NCI-H1436 (cell line): ENCODE measurements at places on chromosomes 1 and 21.
A peak's percentile ranks its signal among the peaks of the same experiment; 100 is the strongest.

GRCh38 chr1:174077749-174078490 lies 55.8 kb upstream of the RC3H1 start:
- no peak for DNase-seq

GRCh38 chr1:197735461-197735860 lies 39.8 kb downstream of the DENND1B start:
- no peak for DNase-seq

DNA sequence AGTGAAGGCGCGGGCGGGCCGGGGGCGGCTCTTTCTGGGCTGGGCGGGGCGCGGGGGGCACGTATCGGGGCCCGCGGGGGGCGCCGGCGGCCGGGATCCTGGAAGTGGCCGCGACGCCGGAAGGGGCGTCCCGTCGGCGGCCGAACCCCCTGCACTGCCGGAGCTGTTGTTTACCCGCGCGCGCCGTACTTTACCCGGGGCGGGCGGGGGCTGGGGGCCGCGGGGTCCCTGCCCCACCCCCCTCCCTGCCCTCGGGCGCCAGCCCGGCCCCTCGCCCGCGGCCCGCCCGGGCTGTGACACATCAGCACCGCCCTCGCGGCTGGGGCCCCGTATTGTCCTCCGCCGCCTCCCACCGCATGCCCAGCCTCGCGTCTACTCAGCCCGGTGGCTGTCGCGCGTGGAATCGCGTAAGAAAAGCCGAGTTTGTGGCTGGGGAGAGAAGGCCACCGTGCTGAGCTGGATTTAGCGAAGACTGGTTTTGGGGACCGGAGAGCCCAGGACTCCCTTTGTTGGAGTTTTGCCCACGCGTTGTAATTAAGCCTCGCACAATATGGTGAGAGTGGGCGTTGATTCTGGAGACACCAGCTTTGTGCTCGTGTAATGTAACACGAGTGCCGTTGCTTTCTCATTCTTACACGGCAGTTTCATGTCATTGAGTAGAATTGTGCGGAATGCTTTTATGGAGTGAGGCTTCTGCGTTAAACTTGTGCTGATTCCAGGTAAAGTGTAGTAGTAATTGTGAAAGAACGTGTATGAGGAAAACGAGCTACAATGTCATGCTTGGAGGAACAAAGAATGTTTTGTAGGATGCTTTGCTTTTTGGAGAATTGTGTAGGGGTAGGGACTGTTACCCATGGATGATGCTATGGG lies 559 bp downstream of the BACH1 start:
- peak; percentile 52 for DNase-seq

DNA sequence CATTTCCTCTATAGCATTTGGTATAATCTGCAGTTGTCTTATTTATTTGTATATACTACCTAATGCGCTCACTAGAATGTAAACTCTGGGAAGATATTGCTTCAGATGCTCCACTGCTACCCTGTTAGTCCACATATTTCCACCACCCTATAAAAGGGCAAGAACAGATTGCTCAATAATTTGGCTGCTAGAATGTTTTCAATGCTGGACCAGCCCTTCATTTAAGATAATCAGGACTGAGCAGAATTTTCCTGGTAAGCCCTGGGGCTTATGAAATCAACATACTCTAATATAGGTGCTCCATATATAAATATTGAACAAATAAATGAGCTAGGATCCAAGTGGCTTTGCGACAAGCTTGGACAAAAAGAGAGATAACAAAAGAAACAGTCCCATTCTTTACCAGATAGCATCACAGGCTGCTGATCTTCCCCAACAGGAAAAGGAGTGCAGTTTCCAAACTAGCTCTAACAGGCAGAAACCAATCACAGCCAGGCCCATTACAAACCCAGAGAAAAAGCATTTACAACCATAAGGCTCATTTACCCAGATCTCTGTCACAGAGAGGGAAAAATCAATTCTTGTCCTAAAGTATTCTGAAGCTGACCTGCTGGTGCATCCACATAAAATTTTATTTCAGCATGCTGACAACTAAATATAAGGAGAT lies 8.3 kb downstream of the BCAR3 start:
- DNase-seq: no peak

GRCh38 chr1:108933944-108934343 lies 29.3 kb downstream of the CLCC1 start:
- no peak for DNase-seq

DNA sequence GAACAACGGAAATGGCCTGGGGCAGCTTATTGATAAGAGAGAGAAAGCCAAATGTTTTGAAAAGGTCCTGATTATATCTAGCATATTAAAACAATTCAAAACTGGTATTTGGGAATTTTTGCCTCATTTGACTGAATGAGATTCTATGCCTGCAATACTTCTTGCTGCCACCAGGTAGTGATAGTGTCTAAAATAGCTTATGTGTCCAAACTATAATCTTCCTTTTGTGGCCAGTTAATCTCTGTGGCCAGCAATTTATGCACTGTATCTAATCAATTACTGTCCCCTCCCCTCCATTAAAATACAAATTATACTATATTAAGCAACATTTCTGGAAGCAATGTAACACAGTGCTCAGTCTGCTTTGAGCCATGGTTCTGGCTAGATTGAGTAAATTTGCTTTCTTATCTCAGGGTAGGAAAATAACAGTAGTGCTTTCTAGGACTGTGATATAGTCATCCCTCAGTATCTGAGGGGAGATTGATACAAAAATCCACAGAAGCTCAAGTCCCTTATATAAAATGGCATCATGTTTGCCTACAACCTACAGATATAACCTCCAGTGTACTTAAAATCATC lies 91.8 kb downstream of the FOXD2 start:
- no peak for DNase-seq

GRCh38 chr1:180571832-180572636 lies 13.3 kb downstream of the OVAAL start:
- no peak for DNase-seq

- no peak for DNase-seq
Observed at GRCh38 chr1:240616018-240616417, 4.1 kb upstream of the GREM2 start.

DNA sequence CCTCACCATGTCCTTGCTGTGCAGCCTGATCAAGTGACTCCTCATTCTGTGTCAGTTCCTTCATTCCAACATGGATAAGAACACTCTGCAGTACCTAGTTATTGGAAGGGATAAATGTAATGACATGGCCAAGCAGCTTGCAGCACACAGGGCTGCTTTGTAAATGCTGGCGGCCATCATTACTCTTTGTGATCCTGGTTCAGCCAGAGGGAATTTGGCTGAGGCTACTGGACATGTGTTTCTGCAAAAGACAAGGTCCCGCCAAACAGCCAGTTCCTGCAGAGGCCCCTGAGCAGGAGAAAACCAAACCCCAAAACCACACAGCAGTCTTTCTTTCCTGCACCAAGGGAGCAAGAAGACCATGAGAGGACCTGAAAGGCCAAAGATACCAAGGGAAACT lies 495.8 kb downstream of the AJAP1 start:
- no peak for DNase-seq

DNA sequence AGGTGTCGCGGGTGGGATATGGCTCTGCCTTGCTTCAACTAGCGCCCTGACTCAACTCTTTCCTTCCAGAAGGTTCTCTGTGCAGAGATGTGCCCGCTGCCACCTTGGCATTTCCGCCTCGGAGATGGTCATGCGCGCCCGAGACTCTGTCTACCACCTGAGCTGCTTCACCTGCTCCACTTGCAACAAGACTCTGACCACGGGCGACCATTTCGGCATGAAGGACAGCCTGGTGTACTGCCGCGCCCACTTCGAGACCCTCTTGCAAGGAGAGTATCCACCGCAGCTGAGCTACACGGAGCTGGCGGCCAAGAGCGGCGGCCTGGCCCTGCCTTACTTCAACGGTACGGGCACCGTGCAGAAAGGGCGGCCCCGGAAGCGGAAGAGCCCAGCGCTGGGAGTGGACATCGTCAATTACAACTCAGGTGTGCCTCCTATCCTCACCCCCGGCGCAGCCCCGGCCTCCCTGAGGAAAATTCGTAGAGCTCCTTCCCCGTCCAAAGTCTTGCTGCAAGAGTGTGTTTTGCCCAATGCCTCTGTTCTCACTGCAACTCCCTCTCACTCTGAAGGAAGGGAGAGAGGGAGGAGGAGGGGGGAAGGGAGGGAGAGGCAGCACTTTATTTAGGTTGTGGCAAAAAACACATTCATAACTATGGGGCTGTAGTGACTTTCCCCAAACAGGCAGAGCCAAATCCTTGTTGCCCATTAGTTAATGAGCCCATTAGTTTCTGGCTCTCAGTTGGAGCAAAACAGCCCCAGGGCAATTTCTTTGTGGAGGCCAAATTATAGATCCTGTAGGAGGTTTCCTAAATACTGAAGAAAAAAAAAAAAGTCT lies 4.3 kb downstream of the LHX9 start:
- no peak for DNase-seq

DNA sequence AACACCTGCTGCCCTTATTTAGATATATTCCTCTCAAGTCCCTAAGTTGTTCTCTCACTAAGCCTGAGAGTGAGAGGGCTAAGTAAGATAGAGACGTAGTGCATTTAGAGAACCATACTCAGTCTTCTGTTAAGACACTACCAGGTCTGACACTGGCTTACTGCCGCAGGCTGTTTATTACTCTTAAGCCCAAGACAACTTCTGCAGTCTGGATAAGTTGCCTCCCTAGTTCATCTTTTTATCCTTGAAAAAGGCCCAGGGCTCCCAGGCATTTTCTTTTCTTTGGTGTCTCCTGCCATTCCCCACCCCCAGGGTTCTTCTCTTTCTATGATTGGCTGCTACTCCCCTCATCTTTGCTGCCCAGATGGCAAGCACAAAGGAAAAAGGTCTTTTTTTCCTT lies 38.7 kb downstream of the CACHD1 start:
- no peak for DNase-seq

- DNase-seq: no peak
Observed at GRCh38 chr1:171296897-171297296, 17.1 kb upstream of the FMO4 start.

GRCh38 chr1:243435836-243436235 lies 180.0 kb downstream of the SDCCAG8 start:
- no peak for DNase-seq

DNA sequence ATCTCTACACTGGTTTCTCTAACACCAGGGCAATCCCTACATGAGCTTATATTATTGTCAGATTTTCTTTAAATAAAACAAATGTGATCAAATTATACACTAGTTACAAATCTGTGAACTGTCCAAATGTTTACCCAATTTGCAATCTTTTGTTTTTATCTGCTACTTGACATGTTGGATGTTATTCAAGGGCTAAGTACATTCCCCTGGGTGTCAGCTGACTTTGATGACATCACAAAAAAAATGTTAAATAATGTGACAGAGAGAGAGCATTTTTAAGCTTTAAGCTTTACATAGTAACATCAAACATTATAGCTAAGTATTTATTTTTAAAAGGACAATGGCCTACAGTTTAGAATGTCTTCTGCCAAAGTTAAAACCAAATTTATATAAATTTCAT lies 431.3 kb upstream of the PKN2 start:
- no peak for DNase-seq

- no peak for DNase-seq
Observed at GRCh38 chr1:154626456-154627256, 18.7 kb upstream of the ADAR start.

DNA sequence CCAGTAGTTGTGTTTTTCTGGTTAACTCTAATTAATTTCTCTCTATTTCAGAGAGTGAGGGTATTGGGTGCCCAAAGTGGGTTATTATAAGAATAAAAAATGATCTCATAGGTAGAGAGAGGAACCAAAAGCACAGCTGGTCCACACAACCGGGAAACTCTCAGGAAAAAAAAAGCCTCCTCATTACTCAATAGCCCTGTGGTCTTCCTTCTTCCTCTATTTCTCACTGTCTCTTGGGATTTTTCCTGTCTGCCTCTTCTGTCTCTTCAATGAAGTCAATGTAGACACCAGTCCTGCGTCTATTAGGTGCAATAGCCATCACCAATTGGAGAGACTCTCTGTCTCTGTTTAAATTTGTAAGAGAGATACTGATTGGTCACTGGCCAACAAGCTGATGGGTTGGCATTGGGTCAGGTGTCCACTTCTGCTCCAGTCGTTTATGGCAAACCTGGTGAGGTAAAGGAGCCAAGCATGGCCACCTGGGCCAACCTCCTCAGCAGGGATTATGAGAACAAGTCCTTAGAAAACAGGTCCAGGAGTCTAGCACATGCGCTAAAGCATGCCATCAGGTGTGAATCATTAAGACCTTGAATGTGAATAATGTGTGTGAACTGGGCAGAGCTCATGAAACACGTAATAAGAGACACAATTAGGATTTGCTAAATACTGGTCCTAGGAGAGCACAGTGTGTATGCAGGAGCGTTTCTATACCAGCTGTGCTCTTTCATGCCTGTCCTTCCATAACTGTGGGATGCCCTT lies 443.0 kb upstream of the RUNX1 start:
- DNase-seq: no peak

DNA sequence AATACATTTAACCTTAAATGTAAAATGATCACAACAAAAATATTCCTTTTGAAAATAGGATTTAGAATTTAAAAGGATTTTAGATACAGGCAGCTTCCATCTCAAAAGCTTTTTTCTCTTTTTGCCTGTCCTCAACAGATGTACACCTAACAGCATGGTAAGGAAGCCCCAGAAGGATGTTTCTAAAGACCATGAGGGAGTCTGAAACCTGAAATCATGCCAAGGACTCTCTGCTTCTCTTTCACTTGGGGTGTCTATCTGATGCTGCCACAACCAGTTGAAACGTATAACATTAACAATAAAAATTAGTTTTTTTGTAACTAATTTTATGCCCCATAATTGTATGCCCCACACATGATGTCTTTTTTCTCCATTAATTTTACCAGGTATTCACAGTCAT lies 5.4 kb upstream of the ZNF281 start:
- no peak for DNase-seq

DNA sequence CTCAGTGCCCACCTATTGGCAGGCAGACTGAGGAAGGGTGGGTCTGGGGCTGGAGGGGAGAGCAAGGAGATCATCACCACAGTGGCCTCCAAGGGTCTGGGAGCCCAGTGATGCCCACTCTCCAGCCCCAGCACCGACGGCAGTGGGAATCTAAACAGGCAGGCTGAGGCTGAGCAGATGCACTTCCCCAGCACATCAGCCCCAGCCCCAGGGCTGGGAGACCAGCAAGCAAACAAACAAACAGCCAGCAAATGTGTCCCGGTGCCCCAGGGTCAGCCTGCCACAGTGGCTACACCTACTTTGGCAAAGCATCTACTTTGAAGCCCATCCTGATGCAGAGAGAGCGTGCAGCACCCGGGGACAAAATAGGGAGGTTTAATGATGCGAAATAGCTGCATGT lies 216.3 kb upstream of the ZC3H12A start:
- no peak for DNase-seq

DNA sequence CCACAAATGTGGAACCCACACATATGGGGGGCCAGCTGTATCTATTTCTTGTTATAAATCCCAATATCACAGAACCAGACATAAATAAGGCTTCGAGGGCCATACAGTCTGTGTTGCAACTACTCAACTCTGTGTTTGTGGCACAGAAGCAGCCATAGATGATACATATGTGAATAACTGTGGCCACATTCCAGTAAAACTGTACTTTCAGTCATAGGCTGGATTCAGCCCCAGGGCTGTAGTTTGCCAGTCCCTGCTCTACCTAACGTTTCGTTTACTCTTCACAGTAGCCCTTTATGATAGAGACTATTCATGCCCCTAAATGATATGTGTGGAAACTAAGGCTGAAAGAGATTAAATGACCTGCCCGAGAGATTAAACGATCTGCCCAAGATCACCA lies 48.7 kb downstream of the FHAD1 start:
- no peak for DNase-seq

- DNase-seq: no peak
Observed at GRCh38 chr1:99292886-99293285, 28.6 kb downstream of the PLPPR4 start.

GRCh38 chr1:208093046-208093445 lies 151.1 kb downstream of the PLXNA2 start:
- no peak for DNase-seq

GRCh38 chr1:42753070-42753469 lies 13.0 kb upstream of the CLDN19 start:
- DNase-seq: no peak
